Stimulated activated CD8-positive, alpha-beta memory T cell treated with anti-CD3 and anti-CD28 coated beads, Interleukin-15, amount 100 ng/mL, for 4 hours (primary cell): ENCODE measurements at places on chromosomes 2 and 18.

DNA sequence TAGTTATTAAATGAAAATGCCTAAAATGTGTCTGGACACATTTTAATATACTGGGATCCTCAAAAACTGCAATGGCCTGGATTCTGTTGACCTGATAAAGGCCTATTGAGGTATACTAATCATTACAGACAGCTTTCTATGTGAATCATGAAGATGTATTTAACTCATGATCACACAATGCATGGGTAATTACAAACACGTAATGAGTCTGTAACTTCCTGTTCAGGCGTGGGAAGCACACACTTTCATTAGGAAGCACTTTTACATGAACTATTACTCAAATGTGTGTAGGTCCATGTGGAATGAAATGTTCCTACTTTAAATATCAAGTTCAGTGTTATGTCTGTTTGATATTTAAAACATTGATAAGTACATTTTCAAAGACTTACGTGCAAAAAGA is 108.7 kb downstream of the NCKAP5 start:
- DNase-seq = no peak

- no peak for DNase-seq
Measured at GRCh38 chr2:176525086-176525485, 255.8 kb downstream of the MTX2 start.

DNA sequence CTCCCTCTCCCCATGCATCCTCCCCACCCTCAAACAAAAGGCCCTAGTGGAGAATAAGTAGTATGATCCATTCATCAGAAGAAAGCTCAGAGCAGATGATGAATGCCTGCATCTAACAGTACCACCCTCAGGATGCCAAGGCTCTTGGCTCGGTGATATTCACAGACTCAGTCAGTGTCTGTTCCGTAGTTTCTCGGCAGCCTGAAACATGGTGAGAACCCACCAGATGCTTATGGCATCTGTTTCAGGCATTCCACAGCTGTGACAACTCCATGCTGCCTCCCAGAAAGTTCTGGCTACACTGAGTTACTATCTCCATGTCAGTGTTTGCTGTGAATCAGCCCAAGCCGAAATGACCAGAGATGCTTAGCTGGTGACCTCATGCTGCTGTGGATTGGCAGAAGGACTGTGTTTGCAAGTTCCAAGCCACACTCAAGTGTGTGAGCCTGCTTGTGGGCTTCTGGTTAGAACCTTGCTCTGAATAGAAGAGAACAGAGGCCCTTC is 83.9 kb downstream of the WDSUB1 start:
- DNase-seq = no peak

- no peak for DNase-seq
Measured at GRCh38 chr2:146523196-146523595, 1321.6 kb upstream of the ACVR2A start.

- no peak for DNase-seq
Measured at GRCh38 chr2:233079473-233079877, 19.3 kb downstream of the INPP5D start.

DNA sequence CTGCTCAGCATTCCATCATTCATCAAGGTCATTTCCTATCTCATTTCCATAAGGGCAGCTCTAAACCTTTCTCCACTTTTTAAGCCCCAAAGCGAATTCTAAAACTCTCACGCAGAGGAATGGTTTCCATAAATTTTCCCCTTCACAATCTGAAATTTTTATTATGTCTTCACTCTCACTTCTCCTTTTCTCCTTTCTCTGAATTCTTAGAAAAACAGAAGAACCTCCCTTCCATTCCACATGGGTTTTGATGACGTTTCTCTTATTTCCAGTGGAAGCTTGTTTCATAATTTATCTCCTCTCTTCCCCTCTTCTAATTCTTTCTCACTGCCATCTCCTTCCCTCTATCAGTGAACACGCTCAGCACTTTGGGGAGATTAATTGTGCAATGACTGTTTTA is 97.3 kb downstream of the SPATS2L start:
- no peak for DNase-seq

- DNase-seq = no peak
Measured at GRCh38 chr18:45423659-45424058, 191.6 kb upstream of the SLC14A2 start.

DNA sequence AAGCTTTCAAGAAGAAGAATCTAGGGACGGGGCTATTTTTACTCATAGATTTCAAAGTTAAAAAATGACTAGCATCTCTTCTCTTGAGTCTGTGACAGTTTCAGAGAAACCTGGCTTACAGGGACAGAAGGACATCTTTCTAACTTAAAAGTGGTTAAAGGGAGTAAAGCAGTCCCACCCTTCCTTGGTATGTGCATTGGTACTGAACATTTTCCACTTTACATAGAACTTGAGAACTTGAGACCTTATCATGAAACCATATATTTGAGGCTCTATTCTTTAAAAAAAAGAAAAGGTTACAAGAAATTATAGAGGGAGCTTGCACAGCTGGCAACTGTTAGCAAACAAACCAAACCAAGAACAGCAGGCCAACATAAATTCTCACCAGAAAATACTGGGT is 73.4 kb upstream of the GAREM1 start:
- no peak for DNase-seq

DNA sequence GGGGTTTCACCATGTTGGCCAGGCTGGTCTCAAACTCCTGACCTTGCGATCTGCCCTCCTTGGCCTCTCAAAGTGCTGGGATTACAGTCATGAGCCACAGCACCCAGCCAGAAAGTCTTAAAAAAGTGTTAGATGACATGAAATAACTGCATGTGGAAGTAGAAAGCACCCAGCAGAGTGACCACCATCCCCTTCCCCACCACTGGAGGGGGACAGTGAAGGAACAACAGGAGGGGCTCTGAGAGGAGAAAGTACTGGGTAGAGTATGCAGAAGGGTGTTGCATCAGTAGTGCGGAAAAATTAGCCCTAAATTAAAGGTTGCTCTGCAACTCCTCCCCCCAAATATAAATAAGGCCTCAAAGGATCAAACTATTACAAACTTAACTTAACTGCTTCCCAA is 230.5 kb downstream of the ZNF521 start:
- DNase-seq = no peak

GRCh38 chr18:44937960-44938719 is 257.5 kb downstream of the SETBP1 start:
- no peak for DNase-seq

- no peak for DNase-seq
Measured at GRCh38 chr2:46794693-46795317, 120.8 kb downstream of the MCFD2 start.

GRCh38 chr2:240991378-240992263 is 6.8 kb upstream of the SNED1 start:
- no peak for DNase-seq

GRCh38 chr18:55302167-55302833 is 285.7 kb downstream of the TCF4 start:
- no peak for DNase-seq

DNA sequence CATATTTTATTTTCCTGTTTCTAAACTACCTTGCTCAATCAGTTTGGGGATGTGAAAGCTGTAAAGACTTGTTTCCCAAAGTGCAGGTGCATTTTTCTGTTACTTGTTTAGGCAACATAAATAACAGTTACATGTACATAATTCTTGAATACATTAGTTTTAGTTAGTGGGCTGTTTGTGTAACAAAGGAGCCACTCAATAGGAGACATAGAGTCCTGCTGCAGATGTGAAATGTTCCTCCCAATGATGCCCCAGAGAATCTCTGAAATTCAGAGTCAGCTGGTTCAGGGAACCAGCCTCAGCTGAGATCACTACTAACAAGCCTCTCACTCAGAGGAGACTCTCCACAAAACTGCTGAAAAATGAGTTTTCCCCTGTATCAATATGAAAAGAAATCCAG is 91.5 kb upstream of the TWSG1 start:
- DNase-seq = no peak

DNA sequence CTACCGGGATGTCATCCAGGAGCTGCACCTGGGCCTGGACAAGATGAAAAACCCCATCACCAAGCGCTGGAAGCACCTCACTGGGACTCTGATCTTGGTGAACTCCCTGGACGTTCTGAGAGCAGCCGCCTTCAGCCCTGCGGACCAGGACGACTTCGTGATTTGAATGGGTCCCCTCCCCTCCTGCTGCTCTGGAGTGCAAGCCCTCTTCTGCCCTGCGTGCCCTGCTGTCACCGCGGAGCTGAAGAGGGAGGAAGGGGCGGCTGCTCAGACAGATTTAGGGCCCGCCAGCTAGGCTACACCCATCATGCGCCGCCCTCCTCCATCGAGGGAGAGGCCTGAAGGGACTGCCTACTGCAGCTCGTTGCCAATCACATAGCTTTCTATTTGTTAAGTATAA is 101.8 kb downstream of the SH3BP4 start:
- no peak for DNase-seq

DNA sequence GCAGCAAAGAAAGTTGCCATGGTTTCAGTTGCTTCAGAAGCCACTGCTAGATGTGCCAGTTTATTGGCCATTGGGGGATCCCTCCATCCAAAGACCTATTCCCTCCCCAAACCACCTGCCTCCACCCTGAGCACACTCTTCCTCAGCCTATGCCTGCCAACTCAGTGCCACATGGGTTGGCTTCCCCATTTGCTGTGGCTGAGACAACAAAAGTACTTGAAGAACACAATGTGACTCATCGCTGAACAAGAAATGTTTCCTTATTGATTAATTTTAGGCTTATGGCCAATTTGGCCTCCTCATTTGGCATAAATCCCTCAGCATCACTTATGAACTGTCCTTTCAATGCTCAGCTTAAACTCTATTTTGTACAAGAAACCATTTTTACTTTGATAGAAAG is 215.9 kb downstream of the TMEM247 start:
- DNase-seq = no peak

DNA sequence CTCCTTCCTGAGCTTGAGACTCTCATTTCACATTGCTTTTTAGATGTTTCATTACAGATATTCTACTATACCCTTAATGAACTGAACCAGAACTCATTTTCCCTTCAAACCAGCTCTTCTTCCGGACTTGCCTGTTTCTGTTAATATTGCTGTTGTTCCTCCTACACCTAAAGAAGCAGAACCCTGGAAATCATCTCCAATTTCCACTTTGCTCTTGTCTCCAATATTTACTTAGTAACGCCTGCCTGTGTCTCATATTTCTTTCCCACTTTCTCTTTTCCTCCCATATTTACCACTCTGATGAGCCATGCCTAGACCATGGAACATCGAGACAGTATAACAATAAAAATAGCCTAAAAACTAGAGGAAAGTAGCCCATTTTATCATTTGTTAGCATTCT is 17.9 kb upstream of the GMCL1 start:
- DNase-seq = no peak

- no peak for DNase-seq
Measured at GRCh38 chr2:134260713-134261112, 6.8 kb downstream of the MGAT5 start.

- DNase-seq = no peak
Measured at GRCh38 chr18:76741346-76741745, 81.0 kb upstream of the ZNF236 start.

- DNase-seq = no peak
Measured at GRCh38 chr2:10277293-10278028, 25.2 kb upstream of the HPCAL1 start.

DNA sequence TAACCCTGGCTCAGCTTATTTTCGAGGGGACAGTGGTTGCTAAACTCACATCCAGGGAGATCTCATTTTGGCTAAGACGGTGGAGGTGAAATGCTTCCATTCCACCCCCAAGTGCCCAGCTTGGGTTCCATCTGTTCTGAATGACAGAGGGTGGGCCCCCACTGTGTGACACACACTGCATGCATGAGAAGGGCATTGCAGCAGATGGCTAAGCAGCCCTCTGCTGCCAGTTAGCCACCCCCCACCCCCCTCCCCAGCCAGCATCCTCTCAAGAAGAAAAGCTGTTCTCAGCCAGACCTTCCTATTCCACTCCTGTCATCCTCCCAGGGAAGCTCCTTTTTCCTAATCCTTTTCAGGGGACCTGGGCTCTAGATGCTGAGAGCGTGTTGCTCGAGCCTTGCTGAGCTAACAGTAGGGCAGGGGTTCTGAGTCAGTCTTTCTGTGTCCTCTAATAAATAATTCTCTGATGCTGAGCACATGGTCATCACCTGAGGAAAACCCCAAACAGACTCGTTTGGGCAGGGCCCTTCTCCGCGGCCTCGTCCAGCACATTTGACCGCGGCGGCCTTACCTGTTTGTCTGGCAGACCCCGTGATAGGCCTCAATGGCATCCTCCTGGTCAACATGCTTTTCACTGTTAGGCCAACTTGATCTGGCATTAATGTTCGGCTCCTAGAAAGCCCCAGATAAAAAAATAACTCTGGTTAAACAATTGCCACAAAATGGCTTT is 49.5 kb upstream of the ACAA2 start:
- DNase-seq = no peak

GRCh38 chr2:233996000-233996399 is 54.5 kb upstream of the SPP2 start:
- no peak for DNase-seq

- DNase-seq = no peak
Measured at GRCh38 chr2:21930226-21930625, 806.5 kb downstream of the TDRD15 start.

- DNase-seq = no peak
Measured at GRCh38 chr18:74610051-74610615, 12.5 kb downstream of the ZNF407 start.

DNA sequence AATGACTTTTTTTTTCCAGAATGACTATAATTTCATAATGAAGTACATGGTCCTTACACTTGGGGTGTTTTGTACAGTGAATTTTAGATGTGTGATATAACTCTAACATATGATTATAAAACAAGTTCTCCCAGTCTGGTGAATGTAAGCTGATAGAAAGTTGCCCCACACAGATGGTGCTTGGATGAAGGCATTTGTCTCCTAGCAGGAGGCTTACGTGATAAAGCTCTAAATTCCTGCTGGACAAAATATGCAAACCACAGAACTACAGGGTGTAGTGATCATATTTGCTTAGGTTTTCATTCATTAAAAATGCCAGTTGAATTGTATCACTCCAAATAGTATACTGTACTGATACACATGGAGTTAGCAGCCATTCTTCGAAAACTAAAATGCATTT is 85.5 kb downstream of the DSC3 start:
- DNase-seq = no peak

DNA sequence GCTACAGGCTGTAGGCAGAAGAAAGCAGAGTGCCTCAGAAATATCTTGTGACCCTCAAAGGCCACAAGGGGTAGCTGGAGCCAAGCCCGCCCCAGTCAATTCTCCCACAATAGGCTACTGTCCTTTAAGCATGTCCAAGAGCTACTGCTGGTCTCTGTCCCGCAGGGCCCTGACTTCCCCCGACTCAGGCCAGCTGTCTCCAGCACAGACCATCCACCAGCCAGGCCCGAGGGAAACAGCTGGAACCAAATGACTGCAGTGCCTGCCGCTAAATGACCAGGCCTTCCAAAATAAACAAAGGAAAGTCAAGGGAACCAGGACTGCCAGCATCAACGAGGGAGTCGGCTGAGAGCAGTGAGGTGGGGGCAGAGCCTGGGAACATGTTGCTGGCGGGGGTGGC is 36.7 kb downstream of the MCFD2 start:
- DNase-seq = no peak

DNA sequence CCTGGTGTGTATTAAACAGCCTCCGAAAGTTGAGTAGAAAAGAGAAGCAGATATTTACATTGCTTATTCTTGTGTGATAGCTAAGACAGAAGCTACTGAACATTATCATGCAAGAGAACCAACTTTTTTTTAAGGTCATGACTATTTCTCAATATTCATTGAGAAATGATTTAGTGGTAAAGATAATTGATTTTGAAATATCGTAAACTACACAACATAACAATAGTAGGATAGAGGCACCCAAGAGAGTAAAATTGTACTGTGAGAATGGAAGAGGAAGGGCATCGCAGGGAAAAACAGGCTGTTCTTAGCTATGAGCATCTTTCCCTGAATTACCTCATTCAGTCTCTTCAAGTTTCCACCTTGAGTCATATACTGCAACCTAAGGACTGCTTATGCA is 25.2 kb downstream of the HRH4 start:
- no peak for DNase-seq
